ENCODE measurements at places on chromosomes 4 and X. TPM values are rescaled to one million over a fixed set of nuclear protein-coding genes. Genes with fewer than 3 reads are reported as not detected.

TLR6 gene
- 1.2 TPM for total RNA-seq

CC2D2A gene
- total RNA-seq = 23.7 TPM

FAM149A gene
- 14.9 TPM for total RNA-seq

SOD3 gene
- 354 TPM for total RNA-seq

GPR143 gene
- 2.7 TPM for total RNA-seq

UGT2B17 gene
- not detected for total RNA-seq

ZNF157 gene
- total RNA-seq = 0.63 TPM

Measured in testis (tissue), 5 donors.